Activated T-cell treated with anti-CD3 and anti-CD28 coated beads, Interleukin-2, amount 50 U/mL, for 4 hours (primary cell): ENCODE measurements at places on chromosomes 16 and 17. TPM values are rescaled to one million over a fixed set of nuclear protein-coding genes. Genes with fewer than 3 reads are reported as not detected.

UBALD2 gene
- 162 TPM for total RNA-seq

CDRT4 gene
- total RNA-seq, result 1.1 TPM

HS3ST3A1 gene
- not detected for total RNA-seq

SBK1 gene
- 1.4 TPM for total RNA-seq

LAT gene
- 241 TPM for total RNA-seq

KIF18B gene
- total RNA-seq, result 3.7 TPM

WNT9B gene
- not detected for total RNA-seq

GJC1 gene
- 3.8 TPM for total RNA-seq

DNA sequence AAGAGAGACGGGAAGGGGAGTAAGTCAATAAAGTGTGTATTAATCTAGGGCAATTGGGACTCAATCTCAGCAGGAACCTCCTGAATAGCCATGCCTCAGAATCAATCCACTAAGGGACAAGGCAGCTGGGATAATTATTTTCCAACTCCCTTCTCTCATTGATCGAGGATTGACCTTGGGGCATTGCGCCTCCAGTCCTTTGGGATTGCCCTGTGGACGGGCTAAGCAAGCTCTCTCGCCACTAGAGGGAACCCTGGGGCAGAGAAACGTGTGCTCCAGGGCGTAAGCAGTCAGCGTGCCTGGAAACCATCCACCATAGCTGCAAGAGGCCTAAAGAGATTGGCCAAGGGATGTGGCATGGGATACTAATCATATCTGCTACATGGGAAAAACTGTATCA is 53.9 kb upstream of the ERCC4 start:
- peak; percentile 8 for DNase-seq

GRCh38 chr17:41058741-41059140 is 1.2 kb downstream of the KRTAP2-3 start:
- no peak for DNase-seq

DNA sequence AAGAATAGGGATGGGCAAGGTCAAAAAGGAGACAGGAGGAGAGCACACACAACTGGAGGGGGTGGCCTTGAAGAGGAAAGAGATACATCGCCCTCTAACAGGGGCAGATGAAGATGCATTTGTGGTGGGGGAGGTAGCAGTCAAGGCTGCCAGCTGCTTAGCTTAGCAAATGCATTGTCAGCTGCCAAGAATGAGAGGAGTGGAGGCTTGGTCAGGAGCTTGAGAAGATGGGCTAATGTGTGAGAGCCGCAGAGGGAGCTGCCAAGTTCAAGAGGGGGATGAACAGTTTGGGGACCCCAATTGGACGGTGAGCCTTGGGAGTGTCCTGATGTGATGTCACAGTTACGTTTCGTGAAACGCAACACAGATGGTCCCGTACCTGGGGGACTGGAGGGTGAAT is 28.9 kb upstream of the GNA13 start:
- no peak for DNase-seq

- DNase-seq, result no peak
These were observed 23.3 kb downstream of the TMEM100 start for GRCh38 chr17:55699181-55699860.

DNA sequence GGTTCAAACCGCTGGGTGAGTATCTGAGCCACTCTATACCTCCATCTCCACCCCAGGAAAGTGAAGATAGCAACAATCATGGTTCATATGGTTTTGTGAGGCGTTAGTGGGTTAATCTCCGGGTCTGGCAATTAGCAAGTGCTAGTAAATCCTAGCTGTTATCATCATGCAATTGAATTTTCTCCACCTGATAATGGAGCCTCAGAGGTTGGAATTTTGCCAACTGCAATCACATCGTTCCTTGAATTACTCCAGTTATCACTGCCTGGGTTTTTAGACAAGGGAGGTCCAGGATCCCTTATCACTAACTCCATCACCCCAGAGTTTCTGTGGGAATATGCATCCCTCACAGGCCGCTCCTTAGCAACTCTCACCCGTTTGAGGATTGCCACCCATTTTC is 311.5 kb downstream of the RBFOX1 start:
- no peak for DNase-seq

GRCh38 chr16:89155851-89156739 is 15.5 kb upstream of the CDH15 start:
- no peak for DNase-seq

- no peak for DNase-seq
These were observed 26.0 kb downstream of the TMEM238L start for GRCh38 chr17:10777890-10778289.

DNA sequence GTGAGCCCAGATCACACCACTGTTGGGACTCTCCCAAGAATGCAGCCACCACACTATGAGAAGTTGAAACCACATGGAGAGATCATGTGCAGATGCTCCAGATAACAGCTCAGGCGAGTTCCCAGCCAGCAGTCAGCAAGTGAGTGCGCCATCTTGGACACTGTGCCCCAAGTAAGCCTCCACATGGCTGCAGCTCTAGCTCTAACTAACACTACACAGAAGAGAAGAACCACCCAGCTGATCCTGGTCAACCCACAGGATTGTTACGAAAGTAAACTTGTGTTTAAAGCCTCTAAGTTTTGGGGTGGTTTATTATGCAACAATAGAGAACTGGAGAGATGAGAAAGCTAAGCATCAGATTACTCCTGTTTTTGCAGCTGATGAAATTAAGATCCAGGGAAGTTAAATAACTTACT is 25.8 kb downstream of the SLC38A7 start:
- no peak for DNase-seq

DNA sequence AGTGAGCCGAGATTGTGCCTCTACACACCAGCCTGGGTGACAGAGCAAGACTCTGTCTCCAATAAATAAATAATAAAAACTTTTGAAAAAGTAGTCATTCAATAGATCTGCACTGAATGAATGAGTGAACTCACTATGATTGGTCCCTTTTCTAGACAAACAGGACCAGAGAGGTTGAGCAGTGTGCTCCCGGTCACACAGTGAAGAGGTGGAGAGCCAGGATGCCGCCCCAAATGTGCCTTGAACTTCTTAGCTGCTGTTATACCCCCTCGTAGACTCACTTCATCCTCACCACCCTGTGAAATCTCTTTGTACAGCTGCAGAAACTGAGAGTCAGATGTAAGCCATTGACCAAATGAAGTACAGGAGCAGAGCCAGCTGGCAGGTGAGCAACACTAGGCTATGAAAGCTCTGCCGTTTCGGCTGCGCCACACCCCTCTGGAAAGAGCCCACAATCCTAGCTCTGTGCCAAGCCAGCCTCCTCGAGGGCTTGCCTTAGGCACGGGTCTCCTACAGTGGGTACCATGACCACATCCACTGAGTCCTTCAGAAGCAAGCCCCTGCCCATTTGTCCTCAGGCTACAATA is 7.8 kb upstream of the KIAA0513 start:
- no peak for DNase-seq

DNA sequence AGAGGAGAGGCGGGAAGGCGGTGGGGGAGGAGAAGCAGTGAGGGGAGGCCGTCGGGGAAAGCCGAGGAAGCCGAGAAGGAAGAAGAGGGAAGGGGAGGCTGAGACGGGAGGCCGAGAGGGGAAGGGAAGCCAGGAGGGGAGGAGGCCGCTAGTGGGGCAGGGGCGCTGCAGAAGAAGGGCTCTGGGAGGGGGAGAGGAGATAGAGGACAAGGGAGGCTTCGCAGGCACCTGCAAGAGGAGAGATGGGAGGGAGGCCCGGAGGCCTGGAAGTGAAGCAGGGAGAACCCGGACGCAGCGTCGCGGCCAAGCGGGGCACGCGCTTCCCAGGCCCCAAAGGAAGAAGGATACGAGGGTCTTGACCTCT is 2.3 kb downstream of the C17orf58 start:
- no peak for DNase-seq

DNA sequence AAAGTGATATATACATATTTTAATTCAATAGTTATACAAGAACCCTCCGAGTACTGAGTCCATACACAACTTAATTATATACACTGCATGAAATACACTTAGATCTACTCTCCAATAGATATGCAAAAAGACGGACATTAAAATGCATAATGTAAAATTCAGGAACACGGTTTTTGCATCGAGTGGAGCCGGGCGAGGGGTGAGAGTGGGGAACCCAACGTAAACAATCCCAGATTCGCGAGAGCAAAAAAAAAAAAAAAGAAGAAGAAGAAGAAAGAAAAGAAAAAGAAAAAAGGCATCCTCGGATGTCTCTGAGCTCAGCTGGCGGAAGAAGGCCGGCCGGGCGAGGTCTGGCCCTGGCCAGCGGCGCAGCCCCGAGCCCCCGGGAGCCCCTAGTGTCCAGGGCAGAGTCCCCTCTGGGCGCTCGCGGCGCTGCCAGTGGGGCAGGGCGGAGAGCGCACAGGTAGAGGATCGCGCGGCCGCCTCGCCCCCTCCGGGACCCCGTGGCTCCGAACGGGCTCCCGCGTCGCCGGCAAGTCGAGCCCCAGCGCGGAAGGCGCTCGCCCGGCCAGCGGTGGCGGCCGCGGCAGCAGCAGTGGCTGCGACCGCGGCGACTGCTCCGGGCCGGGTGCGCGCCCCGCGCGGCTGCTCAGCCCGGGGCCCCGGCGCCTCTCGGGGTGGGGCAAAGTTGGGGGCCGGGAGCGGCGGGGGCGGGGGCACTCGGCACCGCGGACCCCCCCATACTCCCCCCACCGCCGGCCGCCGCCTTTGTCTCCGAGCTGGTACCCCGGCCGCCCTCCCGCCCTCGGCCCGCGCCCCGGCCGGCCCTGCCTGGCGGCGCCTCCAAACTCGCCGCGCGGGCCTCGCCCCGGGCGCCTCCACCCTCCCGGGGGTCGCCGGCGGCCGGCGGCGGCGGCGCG is 9.6 kb upstream of the ZFHX3 start:
- no peak for DNase-seq

GRCh38 chr17:19531780-19532501 is 1.7 kb upstream of the SLC47A1 start:
- DNase-seq, result no peak

- DNase-seq, result no peak
These were observed 99.4 kb downstream of the CCT6B start for GRCh38 chr17:34861864-34862263.
